ENCODE measurements at places on chromosomes 5 and 9.

DNA sequence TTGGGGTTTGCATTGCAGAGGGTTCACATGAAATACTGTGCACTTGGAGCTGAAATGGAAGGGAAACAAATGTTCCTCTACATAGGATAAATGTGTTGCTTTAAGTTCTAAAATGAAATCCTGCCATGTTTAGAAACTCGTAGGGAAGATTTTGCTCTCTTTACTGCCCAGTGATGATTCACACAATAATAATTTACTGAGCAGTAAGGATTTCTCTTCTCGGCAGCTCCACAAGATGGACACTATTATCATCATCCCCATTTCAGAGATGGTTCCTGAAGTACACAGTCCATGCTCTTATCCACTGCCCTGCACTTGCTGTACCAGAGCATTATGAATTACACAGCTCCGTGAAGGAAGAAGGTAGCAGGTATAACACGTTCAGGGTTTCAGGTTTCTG lies 4.1 kb downstream of the HACD4 start:
- no peak for DNase-seq

- no peak for DNase-seq
Measured at GRCh38 chr9:91073049-91073810, 271.6 kb downstream of the SYK start.

- peak; percentile 33 for DNase-seq
Measured at GRCh38 chr9:6552033-6552432, 93.5 kb downstream of the GLDC start.

- DNase-seq, result no peak
Measured at GRCh38 chr9:136829981-136830885, 12.0 kb upstream of the AJM1 start.

DNA sequence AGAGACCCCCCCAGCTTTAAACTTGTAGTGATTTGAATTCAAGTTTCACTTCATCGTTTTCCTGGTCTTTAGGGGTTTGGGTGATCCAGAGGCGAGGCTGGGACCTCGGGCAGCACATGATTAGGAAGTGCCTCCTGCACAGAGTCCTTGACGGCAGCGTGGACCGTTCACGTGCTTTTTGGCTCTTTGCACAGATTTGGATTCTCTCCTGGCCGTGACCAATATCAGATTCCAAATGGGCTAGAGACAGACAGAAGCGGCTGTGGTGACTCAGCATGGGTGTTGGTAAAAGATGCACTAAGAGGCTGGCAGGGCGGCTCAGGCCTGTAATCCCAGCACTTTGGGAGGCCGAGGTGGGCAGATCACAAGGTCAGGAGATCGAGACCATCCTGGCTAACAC lies 117.2 kb upstream of the CACNA1B start:
- DNase-seq, result no peak

- no peak for DNase-seq
Measured at GRCh38 chr5:53575831-53576230, 15.4 kb downstream of the NDUFS4 start.

Data from GM23338 (cell line).